Esophagus muscularis mucosa (tissue), 4 donors: ENCODE measurements at places on chromosomes 7 and 10.
A peak's percentile ranks its signal among the peaks of the same experiment; 100 is the strongest.

- DNase-seq: no peak
Measured at GRCh38 chr7:34758111-34758601, 100.1 kb downstream of the NPSR1 start.

DNA sequence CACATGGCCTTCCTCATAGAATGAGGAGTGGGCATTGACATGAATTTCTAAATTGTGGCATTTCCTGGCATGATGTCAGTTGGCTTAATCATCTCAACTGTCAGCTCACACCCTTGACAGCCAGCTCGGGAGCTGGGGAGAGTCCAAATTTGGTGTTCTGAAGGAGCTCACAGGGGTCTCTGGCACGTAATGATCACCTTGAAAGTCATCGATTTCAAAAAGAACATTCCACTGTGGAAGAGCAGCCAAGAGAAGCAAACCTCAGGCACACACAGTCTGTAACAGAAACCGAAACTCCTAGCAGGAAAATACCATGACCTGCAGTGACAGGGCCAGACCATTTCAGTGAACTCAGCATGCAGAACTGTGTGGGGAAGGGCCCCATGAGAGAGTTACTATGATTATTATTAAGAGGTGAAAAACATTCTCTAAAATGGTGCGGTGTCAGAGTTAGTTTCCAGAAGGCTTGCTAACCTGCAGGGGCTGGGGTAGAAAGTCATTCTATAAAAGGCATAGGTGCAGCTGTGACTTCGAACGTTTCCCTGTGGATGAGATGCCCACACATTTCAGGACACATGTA lies 26.4 kb upstream of the KLF6 start:
- peak; percentile 91 for DNase-seq

DNA sequence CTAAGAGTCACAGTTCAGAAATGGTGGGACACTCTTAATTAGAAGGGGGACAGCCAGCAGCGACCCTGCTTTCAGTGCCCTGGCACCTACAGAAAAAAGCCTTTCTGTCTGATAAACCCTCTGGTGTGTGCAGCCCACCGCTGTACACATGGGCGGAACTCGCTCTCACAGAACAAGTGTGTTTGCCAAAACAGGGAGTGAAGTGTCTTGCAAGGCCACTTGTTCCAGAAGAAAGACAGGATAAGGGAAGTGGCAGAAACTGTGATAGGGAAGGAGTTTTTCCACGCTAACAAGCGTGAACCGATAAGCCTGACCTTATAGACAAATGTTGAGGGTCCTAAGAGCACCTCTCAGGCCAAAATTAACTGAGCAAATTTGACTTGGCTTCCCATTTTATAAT lies 203.7 kb upstream of the TCF7L2 start:
- no peak for DNase-seq

DNA sequence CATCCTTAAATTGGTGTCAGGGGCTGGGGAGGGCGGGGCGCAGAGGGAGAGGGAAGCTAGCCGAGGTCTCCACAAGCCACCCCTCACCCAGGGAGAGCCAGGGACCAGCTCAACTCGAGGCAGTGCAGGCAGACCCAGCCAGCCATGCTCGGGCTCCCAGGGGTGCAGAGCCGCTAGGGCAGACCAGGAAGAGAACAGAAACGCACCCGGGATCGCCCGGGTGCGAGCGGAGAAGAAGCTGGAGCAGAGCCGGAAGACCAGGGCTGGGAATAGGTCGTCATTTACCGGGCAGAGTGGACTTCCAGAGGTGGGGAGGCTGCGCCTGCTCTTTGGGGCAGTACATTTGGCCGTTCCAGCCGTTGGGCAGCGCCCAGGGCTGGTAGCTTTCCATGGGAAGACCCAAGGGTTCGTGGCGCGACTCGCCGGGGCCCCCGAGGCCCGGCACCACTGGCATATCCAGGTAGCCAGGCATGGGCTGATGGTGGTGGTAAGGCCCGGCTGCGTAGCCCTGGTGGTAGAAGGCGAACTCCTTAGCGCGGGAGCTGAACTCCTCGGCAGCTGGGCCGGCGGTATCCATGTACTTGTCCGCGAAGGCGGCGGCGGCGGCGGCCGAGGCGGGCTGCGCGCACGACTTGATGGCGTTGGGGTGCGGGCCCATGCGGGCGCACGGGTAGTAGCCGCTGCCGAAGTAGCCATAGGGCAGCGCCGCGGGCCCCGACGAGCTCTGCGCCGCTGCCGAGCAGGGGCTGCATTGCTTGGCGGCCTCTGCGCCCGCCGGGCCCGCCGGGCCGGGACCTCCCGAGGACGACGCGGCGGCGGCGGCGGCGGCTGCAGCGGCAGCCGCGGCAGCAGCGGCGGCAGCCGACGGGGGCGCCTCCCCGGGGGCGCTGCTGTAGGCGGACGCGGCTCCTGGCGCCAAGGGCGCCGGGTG lies 755 bp downstream of the HOXA13 start:
- no peak for DNase-seq

- DNase-seq: no peak
Measured at GRCh38 chr7:94632338-94633013, 23.5 kb downstream of the SGCE start.
